ENCODE measurements at places on chromosomes 6 and 20.

- no peak for DNase-seq
These were observed 157.8 kb upstream of the SALL4 start for GRCh38 chr20:51960047-51960675.

DNA sequence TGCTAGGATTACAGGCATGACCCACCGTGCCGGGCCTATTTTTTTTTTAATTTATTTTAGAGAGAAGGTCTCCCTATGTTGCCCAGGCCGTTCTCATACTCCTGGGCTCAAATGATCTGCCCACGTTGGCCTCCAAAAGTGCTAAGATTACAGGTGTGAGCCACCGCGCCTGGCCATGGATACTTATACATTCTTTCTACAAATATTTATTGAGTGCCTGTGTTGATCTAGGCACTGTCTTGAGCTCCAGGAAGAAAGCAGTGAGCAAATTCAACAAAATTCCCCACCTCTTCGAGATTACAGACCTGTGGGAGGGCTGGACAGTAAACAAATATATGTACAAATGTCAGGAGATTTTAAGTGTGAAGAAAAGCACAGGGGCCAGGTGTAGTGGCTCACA is 37.9 kb downstream of the MGME1 start:
- DNase-seq, result no peak

DNA sequence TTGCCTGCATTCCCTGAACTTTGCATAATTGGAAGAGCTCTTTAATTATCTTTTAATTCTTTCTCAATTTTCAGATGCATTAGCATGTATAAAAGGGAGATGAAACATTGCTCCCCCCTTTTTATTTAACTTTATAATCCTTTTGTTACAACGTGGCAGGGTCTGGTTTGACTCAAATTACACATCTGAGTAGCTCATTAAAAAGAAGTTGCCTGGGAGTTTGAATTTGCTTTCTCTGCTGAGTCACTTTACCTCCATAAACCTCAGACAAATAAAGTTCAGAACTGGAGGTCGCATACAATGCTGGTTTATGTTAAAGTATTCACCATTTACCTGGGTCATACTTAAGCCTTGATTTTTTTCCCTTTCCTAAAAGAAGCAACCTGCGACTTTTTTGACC is 495.2 kb downstream of the PREX1 start:
- DNase-seq, result no peak

- no peak for DNase-seq
These were observed 359.0 kb downstream of the ZFAND3 start for GRCh38 chr6:38178584-38178886.

GRCh38 chr6:12289933-12290820 is at the start of gene EDN1:
TSS of gene EDN1 (plus strand) at chr6:12290361. CDS start at chr6:12290630, 269 bp downstream.
- peak; percentile 88 for DNase-seq

- no peak for DNase-seq
These were observed 286.2 kb downstream of the ESR1 start for GRCh38 chr6:152093711-152094110.

- DNase-seq, result no peak
These were observed 34.8 kb downstream of the MDFI start for GRCh38 chr6:41672816-41673703.

- DNase-seq, result no peak
These were observed 332.5 kb downstream of the CD83 start for GRCh38 chr6:14450133-14450504.

GRCh38 chr6:149216459-149216858 is 101.1 kb upstream of the TAB2 start:
- no peak for DNase-seq

DNA sequence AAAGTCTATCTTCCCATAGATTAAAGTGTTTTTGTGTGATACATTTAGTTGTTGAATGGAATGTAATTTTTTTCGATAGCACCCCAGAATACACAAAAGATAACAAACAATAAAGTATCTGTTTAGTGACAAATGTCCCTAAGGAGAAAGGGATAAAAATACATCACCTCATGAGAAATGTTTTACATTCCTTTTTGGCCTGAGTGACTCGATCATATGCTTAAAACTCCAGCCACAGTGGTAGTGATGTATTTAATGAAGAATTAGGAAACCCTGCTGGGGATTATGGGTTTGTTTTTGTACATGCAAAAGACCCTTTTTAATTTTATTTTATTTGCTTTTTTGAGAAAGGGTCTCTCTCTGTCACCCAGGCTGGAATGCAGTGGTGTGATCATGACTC is 4.3 kb upstream of the SGK1 start:
- no peak for DNase-seq

GRCh38 chr6:129608886-129609537 is 101.0 kb downstream of the ARHGAP18 start:
- DNase-seq, result no peak

DNA sequence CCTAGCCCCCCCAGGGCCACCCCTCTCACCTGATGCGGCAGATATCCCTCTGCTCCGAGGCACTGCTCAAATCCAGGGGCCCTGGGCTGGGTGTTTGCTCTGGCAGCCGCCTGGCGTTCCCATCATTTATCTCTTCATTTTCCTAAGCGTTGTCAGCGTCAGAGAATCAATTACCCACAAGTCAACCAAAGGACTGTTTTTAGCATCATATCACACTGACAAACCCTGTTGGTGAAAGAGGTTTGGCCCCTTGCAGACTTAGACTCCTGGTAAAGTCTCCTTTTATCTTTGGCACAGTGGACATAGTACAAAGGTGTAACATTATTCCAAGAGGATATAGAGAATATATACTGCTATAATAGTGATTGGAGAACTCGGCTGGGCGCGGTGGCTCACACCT is at the start of gene GHRH:
Gene GHRH, minus strand, starts transcription at position 101 of the 400 bp plus-strand sequence. CDS start 4,925 bp downstream, outside the sequence.
- DNase-seq, result no peak

GRCh38 chr6:157892363-157892877 is 69.4 kb downstream of the SNX9 start:
- no peak for DNase-seq

DNA sequence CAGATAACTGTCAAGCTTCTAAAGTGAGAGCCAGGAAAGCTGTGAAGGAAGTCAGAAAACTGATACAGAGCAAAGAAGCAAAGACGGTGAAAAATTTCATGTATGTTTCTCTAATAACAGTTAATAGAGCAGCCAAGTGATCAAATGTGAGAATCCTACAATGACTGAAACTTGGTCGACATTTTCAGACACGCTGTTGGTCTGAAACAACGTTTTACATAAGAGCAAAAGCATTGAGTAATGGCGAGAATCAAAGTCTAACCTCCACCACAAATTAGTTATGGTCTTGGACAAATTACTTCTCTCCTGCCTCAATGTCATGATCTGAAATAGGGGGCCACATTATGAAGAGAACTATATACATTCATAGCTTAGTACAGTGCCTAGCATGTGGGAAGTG is 3.3 kb downstream of the MKKS start:
- no peak for DNase-seq

- DNase-seq, result no peak
These were observed 607.1 kb downstream of the HDGFL1 start for GRCh38 chr6:23176471-23176870.

DNA sequence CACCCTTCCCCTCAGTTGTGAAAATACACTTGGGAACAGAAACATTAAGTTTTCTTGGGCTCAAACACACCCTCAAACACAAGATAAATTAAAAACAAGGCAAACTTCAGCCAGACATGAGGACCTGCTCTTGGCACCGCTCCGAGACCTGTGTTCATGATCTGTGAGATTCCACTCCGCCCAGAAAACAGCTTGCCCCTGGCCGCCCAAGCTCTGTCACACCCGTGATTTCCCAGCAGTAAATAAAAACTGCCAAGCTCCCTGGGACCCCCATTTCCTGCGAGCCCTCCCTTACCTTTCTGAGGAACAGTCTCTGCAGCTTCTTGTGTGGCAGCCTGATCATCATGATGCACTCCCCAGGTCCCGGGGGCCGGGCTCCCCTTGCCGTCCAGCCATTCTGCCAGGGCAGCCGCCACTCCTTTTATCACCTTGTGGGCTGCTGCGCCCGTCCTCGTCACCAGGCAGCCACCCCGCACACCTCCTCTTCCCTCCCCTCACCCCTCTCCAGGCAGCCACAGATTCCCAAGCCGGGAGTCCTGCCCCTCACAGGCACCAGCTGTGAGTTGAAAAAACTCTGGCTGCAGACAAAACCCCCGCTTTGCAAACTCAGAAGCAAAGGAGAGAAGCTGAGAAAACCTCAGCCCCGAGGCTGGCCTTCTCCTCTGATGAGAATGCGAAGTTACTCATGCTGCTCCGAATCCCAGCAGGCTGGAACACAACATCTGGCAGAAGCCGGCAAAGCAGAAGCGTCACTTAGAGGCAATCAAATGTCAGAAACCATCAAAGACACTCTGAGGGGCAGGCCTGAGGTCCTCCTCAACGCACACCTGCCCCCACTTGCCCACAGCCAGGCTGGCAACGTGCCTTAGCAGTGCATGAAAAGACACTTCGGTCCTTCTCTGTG is 130.4 kb upstream of the RPS6KA2 start:
- no peak for DNase-seq

GRCh38 chr20:39885975-39886649 is 802.9 kb downstream of the MAFB start:
- peak; percentile 68 for DNase-seq

GRCh38 chr6:24743265-24743943 is 24.4 kb upstream of the C6orf62 start:
- DNase-seq, result peak; percentile 89

DNA sequence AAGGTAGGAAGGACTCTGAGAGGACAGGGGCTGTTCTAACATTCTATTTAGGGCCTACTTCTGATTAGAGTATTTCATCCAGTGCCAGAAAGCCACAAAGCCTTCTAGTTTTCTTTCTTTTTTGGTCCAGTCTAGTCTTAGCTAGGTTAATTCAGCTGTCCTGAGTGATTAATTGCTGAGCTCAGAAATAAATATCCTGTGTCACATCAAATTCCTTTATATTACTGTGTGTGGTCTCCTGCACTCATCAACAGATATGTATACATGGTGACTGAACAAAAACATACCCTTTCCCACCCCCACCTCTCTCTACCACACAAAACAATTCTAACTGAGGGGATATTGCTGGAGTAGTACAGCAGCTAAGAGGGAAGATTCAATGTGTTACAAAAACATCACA is 601.5 kb upstream of the NRSN1 start:
- no peak for DNase-seq

DNA sequence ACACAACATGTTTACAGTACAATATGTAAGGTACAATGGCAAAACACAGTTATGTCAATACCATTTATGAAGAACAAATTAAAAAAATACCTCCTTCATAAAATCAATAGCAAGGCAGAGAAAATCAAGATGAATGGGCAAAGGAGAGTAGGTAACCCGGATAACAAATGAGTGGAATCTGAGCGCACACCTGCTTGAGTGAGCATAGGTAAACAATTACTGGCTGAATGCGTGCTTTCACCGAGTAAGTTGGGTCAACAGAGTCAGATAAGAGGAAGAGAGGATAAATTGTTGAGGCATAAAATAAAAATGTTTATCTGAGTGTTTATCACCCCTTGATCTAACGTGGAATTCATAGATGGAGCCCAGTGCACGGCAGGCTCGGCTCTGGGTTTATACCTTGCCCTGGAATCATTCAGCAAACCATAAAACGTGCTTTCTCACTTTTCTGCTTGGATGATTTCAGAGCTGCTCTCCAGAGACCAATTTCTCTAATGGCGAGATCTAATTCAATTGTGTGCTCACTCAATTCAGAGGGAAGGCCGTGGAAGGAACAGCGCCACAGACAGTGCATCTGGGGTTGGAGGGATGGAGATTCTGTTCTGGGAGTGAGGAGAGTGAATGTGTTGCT is 224.8 kb upstream of the MAP3K7 start:
- DNase-seq, result no peak

DNA sequence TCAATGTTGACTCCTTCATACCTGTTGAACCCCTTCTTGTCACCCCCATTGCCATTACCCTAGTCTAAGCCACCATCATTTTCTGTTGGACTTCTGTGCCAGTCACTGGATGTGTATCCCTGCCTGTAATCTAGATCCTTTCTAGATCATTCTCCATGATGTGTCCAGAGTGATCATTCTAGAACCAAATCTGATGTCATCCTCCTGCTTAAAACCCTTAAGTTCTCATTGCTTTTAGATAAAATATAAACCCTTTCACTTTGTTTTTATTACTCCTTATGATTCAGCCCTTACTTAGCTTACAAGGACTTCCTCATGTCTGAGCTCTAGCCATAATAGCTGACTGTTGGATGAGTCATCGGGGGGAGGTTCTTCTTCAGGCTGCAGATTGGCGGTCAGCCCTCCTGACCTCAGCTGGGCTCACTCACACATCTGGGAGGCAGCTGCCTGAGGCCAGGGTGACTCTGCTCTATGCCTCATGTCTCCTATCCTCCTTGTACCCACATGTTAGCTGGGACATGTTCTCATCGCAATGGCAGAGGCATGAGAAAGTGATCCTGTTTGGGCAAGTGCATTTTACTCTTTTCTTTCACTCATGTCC is 287.6 kb downstream of the ESR1 start:
- DNase-seq, result peak; percentile 86

DNA sequence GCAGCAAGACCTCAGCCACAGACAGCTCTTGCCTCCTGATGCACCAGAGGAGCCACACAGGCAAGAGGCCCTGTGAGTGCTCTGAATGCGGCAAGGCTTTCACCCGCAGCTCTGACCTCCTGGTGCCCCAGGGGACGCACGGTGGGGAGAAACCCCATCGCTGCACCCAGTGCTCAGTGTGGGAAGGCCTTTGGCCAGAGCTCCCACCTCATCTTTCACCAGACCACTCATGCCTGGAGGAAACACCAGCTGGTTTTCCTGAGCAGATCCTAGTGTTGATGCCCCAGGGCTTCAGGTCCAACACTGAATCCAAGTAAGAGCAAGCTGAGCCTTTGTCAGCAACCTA is 37.0 kb upstream of the XRN2 start:
- DNase-seq, result no peak

DNA sequence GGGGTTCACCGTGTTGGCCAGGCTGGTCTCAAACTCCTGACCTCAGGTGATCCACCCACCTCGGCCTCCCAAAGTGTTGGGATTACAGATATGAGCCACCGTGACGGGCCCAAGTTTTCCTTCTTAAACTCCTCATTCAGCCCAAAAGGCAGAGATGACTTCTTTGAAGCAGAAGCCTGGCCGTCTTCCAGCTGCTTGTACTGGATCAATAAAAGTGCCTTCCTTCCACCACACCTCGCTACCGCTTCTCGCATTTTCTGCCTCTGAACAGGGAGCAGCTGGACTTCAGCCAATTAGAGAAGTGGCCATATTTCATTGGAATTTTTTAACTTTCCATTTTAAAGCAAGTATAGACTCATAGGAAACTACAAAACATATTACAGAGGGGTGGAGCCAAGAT is 241.1 kb downstream of the PREX1 start:
- DNase-seq, result no peak

- DNase-seq, result no peak
These were observed 73.1 kb downstream of the BMP5 start for GRCh38 chr6:55802259-55802658.
